ENCODE measurements at places on chromosomes 1 and 21.
A peak's percentile ranks its signal among the peaks of the same experiment; 100 is the strongest.

- DNase-seq, result no peak
Observed at GRCh38 chr1:77415579-77415978, 133.8 kb downstream of the AK5 start.

GRCh38 chr1:41773144-41773591 lies 145.6 kb downstream of the HIVEP3 start:
- DNase-seq, result peak; percentile 75

DNA sequence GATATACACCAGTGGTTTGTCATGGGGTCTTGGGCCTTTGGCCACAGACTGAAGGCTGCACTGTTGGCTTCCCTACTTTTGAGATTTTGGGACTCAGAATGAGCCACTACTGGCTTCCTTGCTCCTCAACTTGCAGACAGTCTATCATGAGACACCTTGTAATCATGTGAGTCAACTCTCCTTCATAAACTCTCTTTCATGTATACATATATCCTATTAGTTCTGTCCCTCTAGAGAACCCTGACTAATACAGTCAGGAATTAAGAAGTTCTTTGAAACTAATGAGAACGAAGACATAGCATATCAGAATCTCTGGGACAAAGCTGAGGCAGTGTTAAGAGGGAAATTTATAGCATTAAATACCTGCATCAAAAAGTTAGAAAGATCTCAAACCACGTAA lies 110.8 kb downstream of the SLC5A9 start:
- DNase-seq, result no peak

DNA sequence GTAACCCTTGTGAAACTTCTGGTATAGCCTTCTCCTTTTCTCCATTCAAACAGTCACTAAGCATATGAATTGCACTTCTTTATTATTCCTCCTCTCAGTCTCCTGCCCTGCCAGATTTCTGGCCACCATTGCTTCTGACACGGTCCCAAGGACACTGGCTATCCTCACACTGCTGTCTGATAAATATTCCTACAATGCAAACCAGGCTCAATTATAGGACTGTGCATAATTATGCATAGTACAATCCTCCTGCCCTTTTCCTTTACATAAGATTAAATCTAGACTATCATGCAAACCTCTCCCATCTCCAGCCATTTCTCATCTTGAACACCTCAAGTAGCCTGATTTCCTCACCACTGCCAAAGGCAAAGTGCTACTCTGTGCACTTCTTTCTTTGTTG lies 704.3 kb upstream of the ADAMTS5 start:
- no peak for DNase-seq

DNA sequence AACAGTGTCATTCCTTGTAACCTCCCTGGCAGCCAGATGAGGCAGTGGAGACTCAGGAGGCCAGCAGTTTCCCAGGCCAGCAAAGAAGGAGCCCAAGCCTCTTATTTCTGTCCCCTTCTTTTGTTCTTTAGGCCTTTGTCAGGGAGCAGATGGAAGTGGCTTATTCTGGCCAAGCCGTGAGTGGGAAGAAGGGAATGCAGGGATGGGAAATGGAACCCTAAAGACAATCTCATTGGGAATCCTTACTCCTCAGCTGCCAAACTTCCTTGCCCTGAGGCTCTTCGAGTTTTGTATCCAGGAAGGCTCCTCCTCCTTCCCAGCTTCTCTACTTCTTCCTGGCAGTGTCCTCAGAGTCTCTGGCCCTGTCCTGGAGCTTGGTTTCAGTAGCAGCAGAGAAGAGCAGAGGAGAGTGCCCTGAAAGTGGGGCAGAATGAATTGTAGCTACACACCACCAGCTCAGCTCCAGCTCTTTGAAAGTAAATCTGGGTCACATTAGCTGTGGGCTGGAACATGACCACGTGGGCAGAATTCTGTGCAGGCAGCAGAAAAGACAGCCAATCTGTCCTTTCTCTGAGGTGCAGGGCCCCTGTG lies 63.9 kb downstream of the NDUFS5 start:
- peak; percentile 39 for DNase-seq

GRCh38 chr1:155942578-155943141 lies 1.2 kb downstream of the RXFP4 start:
- DNase-seq, result no peak

GRCh38 chr1:46184920-46185658 lies 8.8 kb upstream of the P3R3URF start:
- no peak for DNase-seq

DNA sequence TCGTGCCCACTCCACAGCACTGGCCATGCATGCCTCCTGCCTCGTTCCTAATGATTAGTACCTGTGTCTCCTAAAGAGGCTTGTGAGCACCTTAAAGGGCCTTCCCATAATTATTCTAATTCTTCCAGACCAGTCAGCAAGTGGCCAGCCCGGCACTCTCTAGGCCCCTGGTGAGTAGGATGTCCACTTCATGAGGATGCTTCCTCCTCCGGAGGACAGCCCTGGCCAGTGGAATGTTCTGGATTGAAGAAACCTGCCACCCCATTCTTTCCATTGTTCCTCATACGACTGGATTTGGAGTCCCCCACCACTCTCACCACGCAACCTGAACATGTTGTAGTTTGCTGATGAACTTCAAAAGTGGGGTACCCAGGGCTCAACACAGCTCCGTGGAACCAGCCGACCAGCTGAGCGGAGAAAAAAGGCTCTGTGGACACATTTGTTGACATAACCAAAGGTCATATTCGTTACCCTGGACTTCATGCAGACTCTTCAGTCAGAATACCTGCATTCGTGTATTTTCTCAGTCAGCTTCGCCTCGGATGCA lies 46.7 kb upstream of the LBR start:
- no peak for DNase-seq

- peak; percentile 45 for DNase-seq
Observed at GRCh38 chr1:222910699-222911098, 95.9 kb downstream of the DISP1 start.

GRCh38 chr21:38341546-38342012 lies 84.8 kb downstream of the KCNJ15 start:
- DNase-seq, result no peak

DNA sequence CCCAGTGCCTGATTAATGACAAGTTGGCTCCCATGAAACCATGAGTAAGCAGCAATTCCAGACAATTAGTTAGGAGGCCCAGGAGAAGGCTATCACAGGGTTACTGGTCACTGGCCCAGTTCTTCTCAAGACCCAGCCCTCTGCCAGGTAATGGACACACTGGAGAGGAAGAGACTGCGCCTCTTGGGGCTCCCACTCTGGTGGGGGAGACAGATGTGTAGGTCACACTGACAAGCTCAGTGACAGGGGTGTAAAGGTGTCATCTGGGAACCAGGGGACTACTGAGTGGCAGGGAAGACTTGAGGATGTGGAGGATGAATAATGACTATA lies 4.9 kb downstream of the HPCA start:
- no peak for DNase-seq

GRCh38 chr1:35923791-35924221 lies 7.1 kb upstream of the AGO3 start:
- no peak for DNase-seq

- no peak for DNase-seq
Observed at GRCh38 chr1:85125891-85126290, 74.9 kb downstream of the SYDE2 start.

DNA sequence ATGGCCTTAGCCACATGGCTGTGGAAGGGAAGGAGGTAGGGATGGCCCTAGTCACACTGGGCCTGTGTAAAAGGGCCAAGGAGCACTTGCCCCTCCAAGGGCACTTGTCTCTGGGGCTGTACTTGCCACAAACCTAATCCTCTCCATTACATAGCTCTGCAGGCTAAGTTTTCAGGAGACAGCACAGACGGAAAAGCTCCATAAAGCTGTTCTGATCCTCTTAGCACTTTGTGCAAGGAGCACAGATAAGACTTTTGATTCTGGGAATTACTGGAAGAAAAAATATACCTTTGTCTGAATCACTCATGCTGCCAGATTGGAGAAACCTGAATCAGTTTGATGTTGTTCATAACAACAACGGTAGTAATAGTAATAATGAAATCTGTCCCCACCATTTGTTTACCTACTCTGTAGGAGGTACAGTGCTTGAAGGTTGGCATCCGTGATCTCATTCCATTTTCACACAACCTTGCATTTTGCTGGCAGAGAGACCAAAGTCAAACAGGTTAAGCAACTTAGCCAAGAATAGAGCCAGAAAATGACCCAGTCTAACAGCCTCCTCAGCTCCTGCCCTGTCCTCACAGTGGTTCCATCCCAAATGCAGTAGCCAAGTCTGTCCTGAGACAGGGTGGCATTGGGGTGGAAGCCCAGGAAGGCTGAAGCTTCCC lies 207.1 kb downstream of the ROR1 start:
- no peak for DNase-seq

- no peak for DNase-seq
Observed at GRCh38 chr1:244699741-244700140, 46.8 kb downstream of the DESI2 start.

- DNase-seq, result peak; percentile 25
Observed at GRCh38 chr1:43668956-43669355, 19.0 kb downstream of the KDM4A start.

GRCh38 chr1:57966340-57966739 lies 542.5 kb upstream of the DAB1 start:
- no peak for DNase-seq

- peak; percentile 46 for DNase-seq
Observed at GRCh38 chr21:37367703-37368540, 1.3 kb downstream of the DYRK1A start.

DNA sequence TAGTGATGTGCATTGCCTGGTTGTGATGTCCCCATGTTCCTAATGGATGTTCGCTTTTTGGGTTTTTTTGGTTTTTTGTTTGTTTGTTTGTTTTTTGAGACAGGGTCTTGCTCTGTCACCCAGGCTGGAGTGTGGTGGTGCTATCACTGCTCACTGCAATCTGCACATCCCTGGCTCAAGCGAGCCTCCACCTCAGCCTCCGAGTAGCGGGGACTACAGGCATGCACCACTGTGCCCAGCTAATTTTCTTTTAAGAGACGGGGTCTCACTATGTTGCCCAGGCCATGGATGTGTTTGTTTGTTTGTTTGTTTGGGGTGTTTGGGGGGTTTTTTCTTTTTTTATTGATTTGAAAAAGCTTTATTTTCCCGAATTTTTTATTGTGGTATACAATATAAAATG lies 2.1 kb downstream of the COL6A2 start:
- no peak for DNase-seq

DNA sequence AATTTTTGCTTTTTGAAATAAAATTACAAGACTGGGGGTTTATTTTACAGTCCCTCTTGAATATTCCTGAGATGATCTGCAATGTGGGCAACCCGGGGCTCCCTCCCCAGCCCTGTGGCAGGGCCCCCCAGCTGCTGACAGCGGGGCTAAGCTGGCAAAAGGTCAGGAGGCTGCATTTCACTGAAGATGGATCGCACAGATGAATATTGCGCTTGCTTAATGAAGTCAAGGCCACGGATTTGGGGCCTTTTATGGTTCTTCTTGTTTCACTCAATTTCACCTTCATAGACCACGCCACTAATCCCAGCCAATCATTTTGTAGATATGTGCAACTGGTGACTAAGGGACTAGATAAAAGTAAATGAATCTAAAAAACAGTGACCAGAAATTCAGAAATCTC lies 50.8 kb upstream of the SLC22A15 start:
- no peak for DNase-seq

- no peak for DNase-seq
Observed at GRCh38 chr1:47842228-47842919, 154.8 kb downstream of the TRABD2B start.

DNA sequence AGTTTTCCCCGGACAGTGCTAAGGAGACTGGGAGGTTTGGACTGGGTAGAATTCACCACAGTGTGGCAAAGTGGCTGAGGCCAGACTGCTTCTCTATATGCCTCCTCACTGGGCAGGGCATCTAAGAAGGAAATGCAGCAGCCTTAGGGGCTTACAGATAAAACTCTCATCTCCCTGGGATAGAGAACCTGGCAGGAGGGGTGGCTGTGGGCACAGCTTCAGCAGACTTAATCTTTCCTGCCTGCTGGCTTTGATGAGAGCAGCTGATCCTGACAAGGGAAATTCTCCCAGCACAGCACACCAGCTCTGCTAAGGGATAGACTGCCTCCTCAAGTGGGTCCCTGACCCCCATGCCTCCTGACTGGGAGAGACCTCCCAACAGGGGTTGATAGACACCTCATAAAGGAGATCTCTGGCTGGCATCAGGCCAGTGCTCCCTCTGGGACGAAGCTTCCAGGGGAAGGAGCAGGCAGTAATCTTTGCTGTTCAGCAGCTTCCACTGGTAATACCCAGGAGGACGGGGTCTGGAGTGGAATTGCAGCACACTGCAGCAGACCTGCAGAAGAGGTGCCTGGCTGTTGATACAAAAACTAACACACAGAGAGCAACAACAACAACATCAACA lies 25.2 kb downstream of the KIFAP3 start:
- DNase-seq, result no peak

Data from fibroblast of pulmonary artery (primary cell).